ENCODE measurements at places on chromosomes 2 and 18. TPM values are rescaled to one million over a fixed set of nuclear protein-coding genes. Genes with fewer than 3 reads are reported as not detected.

- no peak for DNase-seq
These were observed 507.1 kb downstream of the TMEM182 start for GRCh38 chr2:103268841-103269498.

The ERICH2 gene
- 1.5 TPM for total RNA-seq

GRCh38 chr18:11873670-11874340, 22.6 kb downstream of the CHMP1B start:
- no peak for DNase-seq

DNA sequence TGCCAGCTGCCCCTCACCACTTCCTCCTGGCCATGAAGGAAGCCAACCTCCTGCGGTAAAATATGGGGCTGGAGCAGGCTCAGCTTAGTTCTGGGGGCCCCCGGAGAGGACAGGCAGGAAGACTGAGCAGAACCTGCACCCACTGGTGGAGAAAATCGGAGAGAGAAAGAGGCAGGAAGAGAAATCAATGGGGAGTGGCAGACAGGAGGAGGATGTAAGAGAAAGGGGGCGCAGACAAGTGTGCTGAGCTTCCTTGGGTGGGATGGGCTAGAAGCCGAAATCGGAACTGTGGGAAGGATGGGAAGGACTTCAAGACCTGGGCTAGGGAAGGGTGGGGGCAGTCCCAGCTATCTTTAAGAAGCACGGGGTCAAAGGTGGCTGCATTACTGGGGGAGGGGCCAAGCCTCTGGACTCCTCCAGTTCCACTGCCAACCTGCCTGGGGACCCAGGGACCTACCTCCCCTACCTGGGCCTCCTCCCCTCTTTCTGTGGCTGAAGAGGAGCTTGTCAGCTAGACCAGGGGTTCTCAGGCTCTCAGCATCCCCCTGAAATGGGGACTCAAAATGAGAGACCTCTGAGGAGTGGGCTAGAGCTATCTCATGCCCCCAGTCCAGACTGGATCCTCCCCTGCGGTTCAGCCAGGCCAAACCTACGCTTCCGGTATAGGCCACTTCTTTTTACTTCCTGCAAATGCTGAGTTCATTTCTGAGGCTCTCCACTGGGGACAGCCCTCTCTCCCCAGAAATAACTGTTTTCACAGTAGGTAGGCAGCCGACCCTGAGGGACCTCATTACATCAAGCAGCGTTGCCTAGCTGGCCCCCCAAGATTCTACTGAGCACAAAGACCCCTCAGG, 33.6 kb upstream of the B3GNT7 start:
- no peak for DNase-seq

The PPP1R1C gene
- total RNA-seq = 12.1 TPM
